Activated T-helper 9 cell treated with anti-CD3 and anti-CD28 coated beads, Interleukin-2, amount 50 U/mL, for 16 hours (primary cell): ENCODE measurements at places on chromosomes 3 and 15.

GRCh38 chr3:114953800-114954199, 193.3 kb downstream of the ZBTB20 start:
- DNase-seq: no peak

- DNase-seq: no peak
Observed at GRCh38 chr15:71103102-71103676, 12.1 kb upstream of the THSD4 start.

DNA sequence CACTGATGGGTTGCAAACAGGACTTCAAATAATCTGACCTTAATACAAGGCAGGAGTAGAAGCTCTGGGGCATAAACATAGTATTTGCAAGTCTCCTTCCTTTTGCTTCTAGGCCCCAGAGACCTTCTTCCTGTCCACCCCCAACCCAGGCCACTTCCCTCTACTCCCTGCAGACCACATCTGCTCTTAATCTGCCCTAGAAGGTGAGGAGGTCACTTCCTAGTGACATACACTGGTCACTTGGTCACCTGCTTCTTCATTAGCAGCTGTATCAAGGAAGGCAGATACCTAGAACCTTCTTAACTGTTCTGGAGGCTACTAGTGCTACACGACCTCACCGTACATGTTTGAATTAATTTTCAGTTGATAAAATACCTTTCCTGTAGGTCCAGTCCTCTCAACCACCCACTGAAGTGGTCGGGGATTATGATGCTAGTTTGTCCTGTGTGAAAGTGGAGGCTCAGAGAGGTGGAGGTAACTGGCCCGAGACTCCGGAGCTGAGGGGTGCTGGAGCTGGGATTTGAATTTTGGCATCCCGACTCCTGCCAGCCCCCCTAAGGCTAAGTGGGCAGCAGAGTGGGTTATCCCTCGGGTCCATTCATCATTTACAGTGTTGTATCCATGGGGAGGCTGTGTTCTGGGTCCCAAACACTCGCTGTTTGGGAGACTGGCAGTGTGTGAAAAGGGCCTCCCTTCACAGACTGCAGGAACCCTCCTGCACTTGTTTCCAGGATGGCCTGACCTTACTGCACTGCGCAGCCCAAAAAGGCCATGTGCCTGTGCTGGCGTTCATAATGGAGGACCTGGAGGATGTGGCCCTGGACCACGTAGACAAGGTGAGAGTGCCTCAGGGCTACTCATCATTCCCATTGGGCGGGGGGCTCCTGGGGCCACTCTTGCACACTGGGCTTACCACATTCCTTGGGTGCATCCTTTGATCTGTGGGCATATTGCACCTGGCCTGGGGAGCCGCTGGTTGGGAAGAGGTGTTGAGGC, 13.9 kb downstream of the ANKDD1A start:
- DNase-seq: no peak

GRCh38 chr3:111589303-111590142, 5.6 kb downstream of the ZBED2 start:
- no peak for DNase-seq

GRCh38 chr3:16411441-16411840, 102.1 kb downstream of the RFTN1 start:
- DNase-seq: no peak

DNA sequence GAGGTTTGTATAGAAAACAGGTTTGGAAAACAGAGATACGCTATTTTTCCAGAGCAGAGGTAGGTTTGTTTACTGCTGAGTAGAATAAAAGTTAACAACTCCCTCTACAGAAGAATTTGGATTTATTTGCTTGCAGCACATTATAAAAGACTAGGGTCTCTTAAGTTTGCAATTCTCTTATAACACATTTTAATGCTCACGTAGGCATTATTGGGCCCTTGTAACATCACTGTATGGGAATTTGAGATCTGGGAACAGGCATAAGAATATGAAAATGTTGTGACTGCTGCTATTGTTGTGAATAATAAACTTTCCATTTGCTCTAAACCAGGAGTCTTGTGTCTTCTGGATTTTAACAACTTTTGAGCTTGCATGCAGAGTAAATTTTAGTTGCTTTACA, 128.3 kb upstream of the CADM2 start:
- DNase-seq: no peak

GRCh38 chr3:159786489-159787177, 202.0 kb upstream of the IL12A start:
- no peak for DNase-seq

- no peak for DNase-seq
Observed at GRCh38 chr3:13280811-13281506, 139.2 kb downstream of the NUP210 start.

DNA sequence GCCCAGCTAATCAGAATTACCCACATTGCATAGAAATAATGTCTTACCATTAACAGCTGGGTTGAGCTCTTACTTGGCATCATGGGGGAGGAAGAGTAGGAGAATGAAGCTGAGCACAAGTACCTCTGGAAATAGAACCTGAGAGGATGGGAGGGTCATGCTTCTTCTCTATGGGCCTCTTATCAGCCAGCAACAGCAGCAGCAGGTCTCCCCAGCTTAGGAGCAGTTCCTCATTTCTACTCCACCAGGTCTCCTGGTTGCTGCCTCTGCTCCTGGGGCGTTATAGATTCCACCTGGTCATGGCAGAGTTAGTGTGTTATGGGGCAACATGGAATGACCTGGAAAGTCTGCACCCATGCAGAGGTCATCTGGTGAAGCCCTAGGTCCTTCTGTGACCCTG, 3.4 kb downstream of the FSD2 start:
- no peak for DNase-seq

DNA sequence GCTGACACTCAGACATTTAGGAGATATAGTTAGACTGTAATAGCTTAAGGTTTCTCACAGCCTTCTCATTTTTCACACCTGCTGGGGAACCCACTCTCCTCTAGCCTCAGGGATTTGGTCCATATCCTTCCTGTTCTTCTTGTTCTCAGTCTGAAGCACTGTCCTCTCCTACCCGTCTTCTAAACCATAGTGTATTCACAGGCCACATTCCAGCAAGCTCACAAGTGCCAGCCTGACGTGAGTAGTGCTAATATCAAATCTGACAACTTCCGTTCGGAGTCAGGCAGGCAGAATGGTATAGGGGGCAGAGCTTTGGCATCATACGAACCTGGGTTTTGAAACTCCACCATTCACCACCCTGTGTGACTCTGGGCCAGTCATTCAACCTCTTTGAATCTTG, 6.9 kb upstream of the CA12 start:
- DNase-seq: no peak

GRCh38 chr3:69085168-69085832, 563 bp downstream of the ARL6IP5 start:
- DNase-seq: no peak

DNA sequence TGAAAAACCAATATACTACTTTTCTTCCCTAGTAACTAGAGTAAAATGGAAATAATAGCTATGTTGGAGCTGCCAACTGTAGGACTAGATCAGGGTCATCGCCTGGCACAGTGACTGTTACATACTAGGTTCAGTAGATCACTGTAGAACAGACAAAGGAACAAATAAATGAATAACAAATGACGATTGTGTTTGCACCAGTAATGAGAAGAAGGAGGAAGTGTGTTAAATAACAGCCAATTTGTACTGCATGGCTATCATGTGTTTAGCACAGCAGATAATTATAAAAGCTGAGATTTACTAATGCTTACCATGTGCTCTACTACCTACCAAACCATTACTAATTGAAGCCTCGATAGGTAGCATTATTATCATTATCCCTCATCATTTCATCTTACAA, 85.3 kb upstream of the FXR1 start:
- no peak for DNase-seq

GRCh38 chr3:122969585-122970469, 57.7 kb downstream of the SEMA5B start:
- no peak for DNase-seq

- DNase-seq: no peak
Observed at GRCh38 chr15:70356919-70357318, 259.2 kb upstream of the TLE3 start.

- DNase-seq: no peak
Observed at GRCh38 chr3:9691636-9692035, 12.0 kb upstream of the CPNE9 start.

GRCh38 chr15:94844198-94844537, 612.8 kb downstream of the MCTP2 start:
- DNase-seq: no peak

GRCh38 chr3:71662056-71662455, 63.1 kb downstream of the EIF4E3 start:
- no peak for DNase-seq
